ENCODE measurements at places on chromosomes 2 and 18.

- DNase-seq = no peak
Measured at GRCh38 chr18:62999921-63000320, 284.6 kb downstream of the PHLPP1 start.

GRCh38 chr18:12597760-12598159 lies 60.1 kb downstream of the SPIRE1 start:
- DNase-seq = peak; percentile 74

GRCh38 chr2:192887337-192887736 lies 692.6 kb upstream of the TMEFF2 start:
- DNase-seq = no peak

DNA sequence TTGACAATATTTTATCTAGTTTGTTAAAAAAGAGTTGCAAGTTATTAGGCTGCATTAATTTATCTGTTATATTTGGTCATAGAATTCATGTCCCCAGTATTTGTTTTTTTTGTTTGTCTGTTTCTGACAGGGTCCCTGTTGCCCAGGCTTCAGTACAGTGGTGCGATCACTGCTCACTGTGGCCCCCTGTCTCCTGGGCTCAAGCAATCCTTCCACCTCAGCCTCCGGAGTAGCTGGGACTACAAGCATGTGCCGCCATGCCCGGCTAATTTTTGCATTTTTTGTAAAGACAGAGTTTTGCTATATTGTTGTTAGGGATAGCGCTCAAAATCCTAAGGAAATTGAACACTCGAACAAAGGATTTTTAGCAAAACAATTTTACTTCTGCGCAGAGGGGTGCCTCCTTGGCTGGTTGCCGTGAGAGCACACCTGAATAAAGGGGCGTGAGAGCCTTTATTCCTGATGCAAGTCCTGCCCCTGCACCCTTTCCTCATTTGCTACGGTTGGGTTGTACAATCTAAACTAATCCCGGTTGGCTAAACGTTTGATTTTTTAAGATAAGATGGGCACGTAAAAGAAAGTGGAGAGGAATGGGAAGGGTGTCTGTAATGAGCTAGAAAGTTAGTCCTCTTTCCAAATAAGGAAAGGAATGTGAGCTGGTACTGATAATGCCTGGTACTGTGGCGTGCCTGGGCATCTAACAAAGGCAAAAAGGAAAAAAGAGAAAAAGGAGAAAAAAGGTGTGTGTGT lies 65.5 kb downstream of the COMMD1 start:
- DNase-seq = no peak

Measured in fibroblast of skin of right quadriceps (primary cell).